ENCODE measurements at places on chromosomes 2 and 18.

GRCh38 chr18:40897884-40898283, 1057.2 kb upstream of the PIK3C3 start:
- DNase-seq = no peak

GRCh38 chr2:151403914-151404313, 5.8 kb upstream of the RIF1 start:
- DNase-seq = no peak

DNA sequence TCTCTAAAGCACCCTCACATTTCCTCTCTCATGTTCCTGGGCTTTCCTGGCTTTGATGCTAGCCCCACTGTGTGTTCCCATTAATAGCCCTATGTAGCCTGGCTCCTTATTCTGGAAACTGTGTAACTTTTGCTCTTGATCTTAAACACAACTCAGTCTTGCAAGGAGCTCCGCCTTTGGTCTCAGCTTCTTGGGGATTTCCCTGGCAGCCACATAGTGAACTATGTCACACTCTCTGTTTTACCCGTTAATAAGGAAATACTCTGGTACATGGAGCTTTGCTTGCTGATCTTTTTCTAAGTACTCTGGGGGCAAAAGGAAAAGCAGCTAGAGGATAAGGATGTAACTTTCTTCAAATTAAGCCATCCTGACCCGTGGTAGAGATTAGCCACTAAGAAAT, 259.3 kb downstream of the NEDD4L start:
- DNase-seq = no peak

DNA sequence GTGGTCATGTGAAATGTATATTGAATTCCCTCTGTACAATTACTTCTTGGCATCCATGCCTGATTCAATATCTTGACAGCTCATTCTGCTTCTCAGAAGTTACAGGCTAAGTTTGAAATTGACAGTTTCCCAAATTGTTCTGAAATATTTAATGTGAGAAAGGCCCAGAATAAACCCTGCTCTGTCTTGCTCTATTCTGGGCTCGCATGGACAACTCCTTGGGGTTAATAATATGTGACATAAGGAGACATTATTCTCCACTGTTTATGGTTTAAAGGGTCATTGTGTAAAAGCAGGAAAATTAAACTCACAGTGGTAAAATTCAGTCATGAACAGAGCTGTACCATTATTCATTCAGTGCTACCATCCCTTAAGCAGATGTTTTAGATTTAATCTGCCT, 160.7 kb upstream of the CNTNAP5 start:
- DNase-seq = no peak

DNA sequence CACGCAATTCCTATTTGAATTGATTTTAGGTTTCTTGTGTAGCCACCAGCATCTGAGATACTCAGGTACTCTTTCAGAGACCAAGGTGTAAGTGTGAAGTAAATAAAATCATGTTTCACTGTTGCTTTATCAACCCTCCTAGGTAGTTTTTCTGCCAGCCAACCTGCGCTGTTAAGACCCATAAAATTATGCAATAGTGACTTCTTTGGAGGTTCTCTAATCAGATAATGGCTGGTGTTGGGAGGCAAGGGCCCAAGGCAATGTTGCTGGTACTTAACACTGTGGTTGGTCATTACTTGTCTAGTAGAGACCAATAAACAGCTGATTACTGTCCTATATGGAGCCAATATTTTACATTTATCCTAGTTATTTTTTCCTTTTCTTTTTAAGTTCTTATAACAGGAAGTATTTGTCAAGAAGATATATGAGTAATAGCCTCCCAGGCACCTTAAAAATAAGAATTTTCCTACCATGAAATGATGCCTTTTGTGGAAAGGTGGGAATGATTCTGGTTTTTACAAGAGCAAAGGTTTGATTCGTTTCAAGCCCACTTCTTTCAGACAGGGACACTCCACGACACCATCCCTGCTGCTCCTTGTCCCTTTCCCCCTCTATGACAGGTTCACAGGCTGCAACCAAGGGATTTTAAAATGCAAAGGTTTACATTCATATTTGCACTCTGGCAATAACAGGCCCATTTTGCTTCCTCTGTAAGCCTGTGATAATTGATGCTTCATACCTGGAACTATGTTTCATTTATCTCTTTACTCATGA, 259.3 kb downstream of the MEIS1 start:
- no peak for DNase-seq

DNA sequence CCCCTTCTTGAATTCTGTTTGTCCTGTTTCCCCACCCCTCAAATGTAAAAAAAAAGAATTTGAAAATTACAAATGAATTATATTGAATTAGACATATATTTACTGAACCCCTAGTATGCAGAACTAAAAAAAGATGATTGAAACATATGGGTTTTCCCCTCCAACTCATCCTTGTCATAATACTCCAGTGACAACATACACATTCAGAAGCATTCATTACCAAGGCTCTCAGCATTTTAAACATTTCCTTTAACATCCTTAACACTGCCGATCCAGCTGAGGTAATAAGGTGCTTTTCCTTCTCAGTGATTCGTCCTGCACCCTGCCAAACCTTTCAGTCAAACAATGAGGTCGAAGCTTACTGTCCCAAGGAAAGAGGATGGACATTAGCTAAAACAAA, 53.1 kb upstream of the DTNB start:
- DNase-seq = no peak

DNA sequence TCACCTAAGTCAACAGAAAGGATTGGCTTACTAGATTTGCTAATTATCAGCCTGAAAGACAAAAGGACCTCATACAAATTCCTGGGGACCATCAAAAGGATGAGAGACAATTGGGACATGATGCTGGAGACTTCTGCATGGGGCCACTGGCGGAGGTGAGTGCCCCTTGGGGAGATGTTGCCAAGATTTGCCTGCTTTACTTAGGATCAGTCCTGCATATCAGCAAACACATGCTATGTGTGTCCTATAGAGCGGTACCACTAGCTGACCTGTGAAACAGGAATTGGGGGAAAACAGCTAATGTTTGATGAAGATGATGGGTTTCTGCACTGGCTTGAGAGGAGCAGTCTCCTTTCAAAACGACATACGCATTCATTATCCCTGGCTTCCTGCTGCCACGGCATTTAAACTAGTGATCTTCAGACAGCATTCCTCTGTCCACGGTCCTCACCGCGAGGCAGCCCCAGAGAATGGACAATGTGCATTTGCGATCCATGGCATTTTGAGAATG, 104.2 kb downstream of the TGIF1 start:
- no peak for DNase-seq

- no peak for DNase-seq
Measured at GRCh38 chr2:2828774-2829368, 497.8 kb upstream of the MYT1L start.

DNA sequence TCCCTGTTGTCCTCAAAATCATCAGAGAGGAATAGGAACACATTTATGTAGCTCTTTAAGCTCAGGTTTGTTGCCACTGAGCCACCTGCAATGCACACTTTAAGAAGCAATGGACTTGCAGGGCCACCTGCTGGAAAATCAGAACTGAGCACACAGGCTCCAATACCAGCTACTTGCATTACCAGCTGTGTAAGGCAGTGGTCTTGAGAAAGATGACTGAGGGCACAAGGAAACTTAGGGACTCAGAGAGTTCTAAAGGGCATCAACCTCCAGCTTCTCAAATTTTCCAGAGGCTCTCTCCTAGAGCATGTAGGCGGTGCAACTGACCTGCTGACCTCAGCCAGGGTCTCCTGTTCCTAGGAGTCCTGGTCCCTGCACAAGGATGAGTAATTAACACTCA, 2.5 kb upstream of the CNDP2 start:
- no peak for DNase-seq

GRCh38 chr2:37616677-37617005, 54.8 kb downstream of the CDC42EP3 start:
- no peak for DNase-seq

GRCh38 chr2:30732376-30732775, 74.9 kb downstream of the CAPN13 start:
- no peak for DNase-seq

GRCh38 chr2:106159866-106160785, 34.0 kb downstream of the UXS1 start:
- DNase-seq = no peak

DNA sequence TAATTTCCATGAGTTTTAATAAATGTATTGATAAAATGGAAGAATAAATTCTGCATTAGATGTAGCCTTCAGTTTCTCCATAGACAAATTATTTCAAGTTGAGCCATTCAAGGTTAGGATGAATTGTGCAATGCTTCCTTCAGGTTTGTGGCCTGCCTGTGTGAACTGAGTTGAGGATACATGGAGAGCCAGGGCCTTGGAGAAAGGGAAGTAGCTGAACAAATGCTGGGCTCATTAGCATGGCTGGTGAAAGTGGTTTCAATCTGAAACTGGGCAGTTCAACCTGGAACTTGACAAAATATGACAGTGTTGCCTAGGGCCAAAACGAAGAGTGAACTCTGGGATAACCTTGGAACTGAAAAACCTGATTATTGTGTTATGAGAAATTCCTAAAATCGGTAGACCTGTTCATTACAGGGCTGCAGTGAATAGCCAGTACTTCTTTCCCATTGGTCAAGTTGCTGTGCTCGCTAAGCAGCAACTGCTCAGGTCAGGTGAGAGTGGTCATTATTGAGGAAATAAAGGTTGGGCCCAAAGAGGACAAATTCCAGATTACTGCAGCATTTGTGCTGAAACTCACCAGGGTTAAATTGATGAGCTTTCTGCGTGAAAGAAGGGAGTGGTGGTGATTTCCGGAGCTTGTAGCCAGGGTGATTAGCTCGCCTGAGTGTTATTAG, 12.7 kb downstream of the INPP1 start:
- DNase-seq = no peak

- peak; percentile 33 for DNase-seq
Measured at GRCh38 chr2:224111576-224111975, 72.5 kb upstream of the SERPINE2 start.

DNA sequence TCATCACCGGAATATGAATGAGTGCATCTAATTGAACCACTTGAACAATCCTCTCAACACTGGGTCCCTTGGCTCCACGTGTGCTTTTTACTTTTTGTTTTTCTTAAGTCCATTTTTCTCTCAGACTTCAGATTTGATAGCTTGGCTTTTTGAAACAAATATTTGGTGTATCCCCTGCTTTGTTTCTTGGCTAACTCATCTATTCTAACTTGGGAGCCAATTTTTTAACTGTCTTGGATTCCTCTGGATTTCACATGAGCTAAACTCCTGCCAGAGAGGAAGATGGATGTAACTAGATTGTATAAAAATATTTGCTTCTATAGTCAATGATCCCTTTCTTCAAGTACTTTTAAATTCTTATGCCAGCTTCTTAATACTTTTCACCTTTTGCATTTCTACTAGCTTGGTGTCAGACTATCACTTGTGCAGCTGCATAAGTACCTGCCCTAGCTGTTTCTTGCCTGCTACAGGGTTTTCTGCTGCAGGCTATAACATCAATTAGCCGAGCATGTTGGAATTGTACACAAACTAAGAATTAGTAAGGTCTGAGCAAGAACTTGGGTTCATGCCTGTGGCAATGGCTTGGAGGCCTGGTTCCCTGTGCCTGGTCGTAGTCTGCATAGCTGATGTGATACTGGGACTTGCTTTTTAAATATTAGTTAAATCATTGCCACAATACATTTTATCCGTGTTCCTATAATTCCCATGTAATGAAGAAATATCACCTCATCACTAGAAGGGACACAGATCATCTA, 281.5 kb downstream of the EN1 start:
- DNase-seq = peak; percentile 21

GRCh38 chr2:184596819-184597411, 1.4 kb upstream of the ZNF804A start:
- no peak for DNase-seq

DNA sequence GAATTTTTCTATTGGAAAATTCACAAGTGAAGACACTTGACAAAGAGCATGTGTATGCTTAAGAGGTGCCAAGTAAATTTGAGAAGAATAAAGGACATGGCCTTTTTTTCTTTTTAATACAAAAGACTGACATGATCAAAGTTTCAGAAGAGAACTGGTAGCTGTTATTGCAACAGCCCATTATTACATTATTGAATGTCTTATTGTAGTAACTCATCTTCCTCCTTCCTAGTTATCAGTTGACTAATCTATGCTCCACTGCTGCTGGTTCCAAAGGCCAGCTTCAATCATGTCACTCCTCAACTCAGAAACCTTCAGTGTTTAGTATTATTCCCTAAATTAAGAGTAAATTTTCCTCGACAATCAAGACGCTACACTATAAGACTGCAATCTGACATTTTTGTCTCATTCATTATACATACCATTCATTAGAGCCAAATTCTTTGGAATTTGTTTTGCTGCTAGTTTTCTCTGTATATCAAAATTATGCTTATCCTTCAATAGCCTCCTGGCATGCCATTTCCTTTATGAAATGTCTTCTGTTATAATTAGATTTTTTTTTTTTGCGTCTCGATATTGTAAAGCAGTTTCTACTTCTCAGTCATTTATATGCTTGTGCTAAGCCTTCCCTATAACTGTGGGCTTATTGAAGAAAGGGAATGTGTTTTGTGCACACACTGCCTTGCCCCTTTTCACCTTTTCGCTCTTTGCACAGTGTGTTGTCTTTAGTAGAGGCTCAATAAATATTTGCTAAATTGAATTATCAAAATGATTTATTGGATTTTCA, 27.9 kb downstream of the ITGA4 start:
- DNase-seq = no peak

DNA sequence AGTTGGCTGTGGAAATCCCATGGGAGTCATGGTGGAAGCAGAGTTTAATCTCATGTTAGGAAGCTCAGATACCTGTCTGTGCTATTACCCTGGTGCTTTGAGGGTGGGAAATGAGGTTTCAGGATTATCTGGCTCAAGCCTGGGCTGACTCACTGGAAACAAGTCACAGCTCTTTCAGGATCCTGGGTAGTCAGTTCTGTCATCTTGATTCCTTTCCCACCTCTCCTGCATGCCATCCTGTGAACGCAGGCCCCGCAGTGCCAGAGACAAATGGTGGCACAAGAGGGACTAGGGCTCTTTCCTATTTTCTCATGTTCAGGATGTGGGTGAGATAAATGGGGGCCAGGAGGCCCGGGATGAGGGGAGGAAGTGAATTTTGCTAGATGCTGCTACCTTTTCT, 3.7 kb upstream of the FAM136A start:
- no peak for DNase-seq

- DNase-seq = no peak
Measured at GRCh38 chr18:41324934-41325333, 630.1 kb upstream of the PIK3C3 start.

GRCh38 chr18:31058897-31059296, 16.4 kb upstream of the DSC3 start:
- DNase-seq = no peak

GRCh38 chr2:188322569-188323551, 31.2 kb downstream of the GULP1 start:
- no peak for DNase-seq

DNA sequence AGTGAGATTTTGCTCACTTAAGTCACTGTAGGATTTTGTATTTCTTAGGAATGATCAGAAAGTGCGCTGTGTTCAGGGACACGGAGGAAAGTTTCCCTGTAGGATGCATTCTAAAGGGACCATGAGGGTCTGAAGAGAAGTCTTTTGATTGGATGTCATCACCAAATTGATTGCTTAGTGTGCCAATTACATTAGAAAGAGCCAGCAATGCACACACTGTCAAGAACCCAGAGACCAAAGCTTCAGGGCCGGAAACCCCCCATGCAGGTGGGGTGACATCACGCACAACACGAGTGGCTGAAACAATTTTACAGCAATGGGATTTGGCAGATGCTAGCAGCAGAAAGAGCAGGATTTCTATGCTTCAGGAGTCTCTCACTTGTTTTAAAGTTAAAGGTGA, 242.4 kb downstream of the NAPG start:
- no peak for DNase-seq

GRCh38 chr2:200399046-200399445, 92.6 kb downstream of the SPATS2L start:
- peak; percentile 11 for DNase-seq

GRCh38 chr2:44295633-44296359, 20.5 kb downstream of the SLC3A1 start:
- no peak for DNase-seq
